ENCODE measurements at places on chromosomes 6 and 20.

DNA sequence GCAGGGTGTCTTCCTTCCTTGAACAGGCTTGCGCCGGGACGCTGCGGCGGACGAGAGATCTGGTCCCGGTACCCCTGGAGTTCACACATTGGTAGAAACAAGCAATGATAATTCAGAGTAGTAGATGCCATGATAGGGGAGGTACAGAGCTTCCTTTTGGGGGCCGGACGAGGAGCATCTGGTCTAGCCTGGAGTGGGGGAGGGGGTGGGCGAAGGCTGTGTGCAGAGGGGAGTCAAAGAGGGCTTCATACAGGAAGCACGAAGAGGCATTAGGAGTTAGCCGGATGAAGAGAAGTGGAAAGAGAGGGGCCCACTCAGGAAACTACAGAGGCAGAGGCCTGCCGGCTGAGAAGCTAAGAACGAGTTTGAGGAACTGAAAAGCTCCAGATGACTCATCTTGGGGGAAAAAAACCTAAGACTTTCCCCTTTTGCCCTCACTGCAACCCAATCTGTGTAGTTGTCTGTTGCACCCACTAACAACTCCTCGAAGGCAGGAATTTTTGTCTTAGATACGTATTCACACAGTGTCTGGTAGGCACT lies 611 bp downstream of the CNPY3 start:
- DNase-seq, result peak; percentile 72

DNA sequence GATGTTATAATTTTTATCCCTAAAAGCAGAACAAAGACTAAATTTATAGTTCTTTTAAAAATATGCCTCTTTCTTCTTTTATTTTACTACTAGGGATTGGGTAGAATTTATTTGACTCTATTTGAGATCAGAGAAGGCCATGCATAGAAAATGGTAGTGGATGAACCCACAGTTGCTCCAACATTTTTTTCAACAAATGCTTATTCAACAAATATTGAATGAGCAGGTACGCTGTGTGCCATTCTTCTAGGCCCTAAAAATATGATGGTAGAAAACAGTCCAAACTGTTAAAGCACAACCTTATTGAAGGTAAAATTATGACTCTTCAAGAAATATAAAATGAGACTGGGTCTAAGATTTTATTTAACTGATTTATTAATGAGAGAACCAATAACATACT lies 30.0 kb downstream of the OTOR start:
- no peak for DNase-seq

GRCh38 chr6:170296423-170296745 lies 5.5 kb upstream of the DLL1 start:
- DNase-seq, result no peak

GRCh38 chr20:32611286-32611685 lies 26.2 kb upstream of the NOL4L start:
- no peak for DNase-seq

GRCh38 chr20:35326021-35326739 lies 34.0 kb upstream of the FAM83C start:
- no peak for DNase-seq

DNA sequence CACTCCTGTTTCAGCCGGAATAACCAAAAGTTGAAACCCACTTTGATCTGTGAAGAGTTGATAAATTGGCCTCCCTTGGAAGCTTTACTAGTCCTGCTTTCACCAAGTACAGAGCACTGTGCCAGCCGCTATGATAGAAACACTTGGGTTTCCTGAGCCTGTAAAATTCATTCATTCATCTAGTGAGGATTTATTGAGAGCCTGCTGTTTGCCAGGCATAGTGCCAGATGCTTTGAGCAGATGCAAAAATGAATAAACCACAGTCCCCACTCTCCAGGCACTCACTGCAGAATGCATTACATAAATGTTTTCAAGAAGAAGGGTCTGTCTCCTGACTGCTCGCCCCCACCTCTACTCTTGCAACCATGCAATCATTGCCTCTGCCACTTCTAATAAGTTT lies 25.3 kb upstream of the TMEM217 start:
- DNase-seq, result no peak

DNA sequence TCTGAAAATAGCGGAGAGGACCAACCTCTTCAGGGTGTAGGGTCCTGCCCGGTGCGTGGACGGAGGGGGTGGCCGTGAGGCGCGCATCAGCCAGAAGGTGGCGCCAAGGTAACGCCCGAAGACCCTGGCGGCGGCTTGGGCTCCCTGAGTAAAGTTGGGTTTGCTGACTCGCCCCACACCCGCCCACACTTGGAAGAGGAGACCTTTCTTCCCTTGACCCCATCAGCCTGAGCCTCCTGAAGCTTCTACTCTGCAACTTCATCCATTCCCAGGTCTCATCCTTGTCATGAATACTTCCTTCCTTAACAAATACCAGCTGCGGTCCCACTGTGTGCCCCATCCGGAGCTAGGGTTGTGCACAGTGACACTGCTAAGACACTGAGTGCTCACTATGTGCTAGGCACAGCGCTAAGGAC lies 14.6 kb downstream of the CD40 start:
- DNase-seq, result peak; percentile 54

DNA sequence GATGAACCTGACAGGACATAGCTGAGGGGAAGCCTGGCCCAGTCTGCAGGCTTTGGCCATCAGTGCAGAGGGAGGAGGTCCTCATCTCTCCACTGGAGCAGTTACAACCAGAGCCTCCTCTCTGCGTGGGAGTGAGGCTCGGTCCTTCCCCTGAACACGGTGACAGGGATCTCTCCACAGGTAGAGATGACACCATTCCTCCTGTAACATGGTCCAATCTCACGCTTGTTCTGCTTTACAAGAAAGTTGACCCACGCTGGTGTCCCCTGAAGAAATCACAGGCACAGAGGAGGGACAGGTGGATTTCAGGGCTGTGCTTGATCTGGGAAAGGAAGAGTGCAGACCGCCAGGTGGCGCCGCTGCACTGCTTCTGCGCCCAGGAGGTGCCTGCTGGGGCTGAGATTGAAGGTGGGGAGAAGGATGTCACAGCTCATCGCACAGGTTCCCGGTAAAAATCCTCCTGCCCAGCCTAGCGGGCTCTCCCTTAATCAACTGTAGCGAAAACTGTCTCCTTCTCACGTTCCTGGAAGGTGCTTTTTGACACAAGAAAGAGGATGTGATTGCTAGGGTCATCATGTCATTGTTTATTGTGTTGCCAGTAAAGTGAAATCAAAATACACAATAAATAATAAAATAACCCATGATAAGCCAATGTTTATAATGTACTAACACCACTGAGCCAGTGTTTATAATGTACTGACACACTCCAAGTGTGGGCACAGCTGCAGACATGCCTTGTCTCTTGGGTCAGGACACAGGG lies 20.4 kb downstream of the HLA-G start:
- DNase-seq, result peak; percentile 81

DNA sequence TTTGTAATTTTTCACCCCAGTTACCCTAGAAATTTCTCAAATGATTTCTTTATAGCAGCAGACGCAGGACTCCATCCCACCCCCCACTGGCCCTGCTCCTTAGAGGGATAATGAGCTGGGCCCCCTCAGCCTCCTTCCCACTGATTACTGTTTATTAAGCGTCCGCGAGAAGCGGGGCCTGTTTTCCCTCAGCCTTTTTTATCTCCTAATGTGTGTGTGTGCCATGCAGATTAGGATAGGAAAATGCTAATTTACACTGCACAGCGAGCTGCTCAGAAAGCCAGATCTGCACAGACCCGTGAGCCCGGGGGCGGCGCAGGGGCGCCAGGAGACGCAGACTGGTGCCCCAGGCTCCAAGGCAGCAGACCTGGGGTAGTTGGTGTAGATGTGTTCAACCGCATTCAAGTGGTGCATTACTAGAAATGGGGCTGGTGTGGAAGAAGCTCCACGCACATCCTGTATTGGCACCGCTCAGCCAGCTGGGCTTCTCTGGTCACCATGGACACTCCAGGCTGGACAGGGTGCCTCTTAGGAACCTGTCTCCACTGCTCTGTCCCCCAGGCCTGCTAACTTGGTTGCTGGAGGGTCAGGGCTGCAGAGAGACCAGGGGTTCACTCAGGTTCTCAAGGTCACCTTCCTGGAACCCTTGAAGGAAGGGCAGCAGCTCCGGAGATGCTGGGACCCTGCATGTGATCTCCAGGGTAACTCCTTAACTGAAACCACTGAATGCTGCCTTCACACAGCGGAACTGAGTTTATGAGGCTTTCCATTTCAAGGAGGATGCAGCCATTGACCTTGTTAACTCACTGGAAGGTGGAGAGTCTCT lies 256.3 kb downstream of the ERMARD start:
- no peak for DNase-seq

DNA sequence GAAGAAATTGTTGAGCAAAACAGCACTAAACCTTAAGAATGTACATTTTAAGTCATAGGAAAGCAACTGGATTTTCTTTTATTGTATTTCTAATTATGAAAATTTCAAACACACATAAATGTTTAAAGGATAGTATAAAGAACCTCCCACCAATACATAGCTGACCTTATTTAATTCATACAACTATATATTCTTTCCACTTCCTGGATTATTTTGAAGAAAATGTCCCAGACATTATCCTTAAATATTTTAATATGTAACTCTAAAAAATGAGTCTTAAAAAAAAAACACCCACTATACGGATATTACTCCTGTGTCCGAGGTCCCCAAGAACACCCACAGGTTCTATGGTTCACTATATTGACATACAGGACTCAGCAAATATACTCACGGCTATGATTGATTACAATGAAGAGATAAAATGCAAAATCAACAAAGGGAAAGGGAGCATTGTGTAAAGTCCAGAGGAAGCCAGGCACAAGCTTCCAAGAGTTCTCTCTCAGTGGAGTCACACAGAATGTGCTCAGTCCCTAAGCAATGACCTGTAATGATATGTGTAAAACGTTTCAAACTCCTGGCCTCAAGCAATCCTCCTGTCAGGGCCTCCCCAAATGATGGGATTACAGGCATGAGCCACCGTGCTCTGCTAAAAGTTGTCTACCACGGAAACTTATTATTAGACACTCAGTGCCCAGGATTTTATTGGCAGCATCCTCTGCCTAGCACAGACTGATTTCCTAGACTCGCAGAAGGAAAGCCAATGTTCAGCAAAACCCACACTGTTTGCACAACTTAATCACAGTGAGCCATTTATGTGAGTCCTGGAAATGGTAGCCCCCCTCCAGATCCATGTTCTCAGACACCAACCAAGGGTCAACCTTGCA lies 23.2 kb downstream of the GLYATL3 start:
- no peak for DNase-seq

DNA sequence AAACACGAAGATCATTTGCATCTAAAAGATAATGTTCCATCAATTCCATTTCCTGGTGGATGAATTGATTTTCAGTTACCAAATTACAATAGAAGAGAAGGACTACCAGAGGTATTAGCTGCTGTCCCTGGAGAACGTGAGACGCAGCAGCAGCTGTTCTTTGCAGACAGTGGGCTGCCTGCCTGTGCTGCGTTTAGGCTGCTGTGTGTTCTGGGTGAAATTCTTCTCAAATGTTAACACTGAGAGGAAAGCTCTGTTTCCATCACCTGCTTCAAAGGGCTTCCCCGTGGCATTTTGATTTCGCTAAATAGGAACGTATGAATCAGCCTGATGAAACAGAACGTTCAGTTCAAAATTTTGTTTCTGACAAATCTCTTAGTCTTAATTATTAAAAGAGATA lies 362.2 kb downstream of the C6orf118 start:
- no peak for DNase-seq

- DNase-seq, result no peak
Measured at GRCh38 chr6:124432620-124433019, 529.6 kb upstream of the RNF217 start.

- DNase-seq, result no peak
Measured at GRCh38 chr6:30727920-30728553, 7.9 kb downstream of the TUBB start.

GRCh38 chr6:142886431-142887170 lies 58.4 kb downstream of the HIVEP2 start:
- no peak for DNase-seq

GRCh38 chr20:1874450-1875182 lies 20.6 kb upstream of the SIRPA start:
- peak; percentile 40 for DNase-seq

- DNase-seq, result no peak
Measured at GRCh38 chr20:9447182-9447581, 67.2 kb upstream of the LAMP5 start.

GRCh38 chr20:11429168-11429567 lies 488.5 kb upstream of the BTBD3 start:
- DNase-seq, result no peak

- no peak for DNase-seq
Measured at GRCh38 chr20:62294516-62294915, 8.3 kb upstream of the ADRM1 start.

DNA sequence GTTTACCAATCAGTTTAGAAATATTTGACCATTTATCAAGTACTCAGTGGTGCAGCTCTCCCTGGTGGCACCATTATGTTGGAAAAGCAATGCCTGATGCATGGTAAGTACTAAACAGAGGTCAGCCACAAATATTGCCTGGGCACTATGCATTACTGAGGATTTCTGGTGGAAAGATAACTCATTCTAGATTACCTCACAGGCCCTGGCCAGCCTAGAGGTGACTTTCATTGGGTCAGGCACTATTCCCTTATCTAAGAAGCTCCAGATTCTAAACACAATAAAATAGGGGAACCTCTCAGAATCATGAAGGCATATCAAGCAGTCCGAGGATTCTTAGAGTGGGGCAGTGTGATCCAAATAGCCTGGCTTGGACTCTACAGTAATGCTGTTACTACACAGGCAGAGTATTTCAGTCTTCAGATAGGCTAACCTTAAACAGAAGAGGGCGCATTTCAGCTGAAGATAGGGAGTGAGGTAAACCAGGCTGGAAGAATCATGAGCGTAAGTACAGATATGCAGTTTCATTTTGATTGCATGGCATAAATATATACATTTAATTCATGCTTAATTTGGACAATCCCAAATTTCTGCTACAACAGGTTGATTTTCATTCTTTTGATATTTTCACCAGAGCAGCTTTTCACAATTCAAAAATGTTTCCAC lies 12.1 kb downstream of the LGSN start:
- no peak for DNase-seq

DNA sequence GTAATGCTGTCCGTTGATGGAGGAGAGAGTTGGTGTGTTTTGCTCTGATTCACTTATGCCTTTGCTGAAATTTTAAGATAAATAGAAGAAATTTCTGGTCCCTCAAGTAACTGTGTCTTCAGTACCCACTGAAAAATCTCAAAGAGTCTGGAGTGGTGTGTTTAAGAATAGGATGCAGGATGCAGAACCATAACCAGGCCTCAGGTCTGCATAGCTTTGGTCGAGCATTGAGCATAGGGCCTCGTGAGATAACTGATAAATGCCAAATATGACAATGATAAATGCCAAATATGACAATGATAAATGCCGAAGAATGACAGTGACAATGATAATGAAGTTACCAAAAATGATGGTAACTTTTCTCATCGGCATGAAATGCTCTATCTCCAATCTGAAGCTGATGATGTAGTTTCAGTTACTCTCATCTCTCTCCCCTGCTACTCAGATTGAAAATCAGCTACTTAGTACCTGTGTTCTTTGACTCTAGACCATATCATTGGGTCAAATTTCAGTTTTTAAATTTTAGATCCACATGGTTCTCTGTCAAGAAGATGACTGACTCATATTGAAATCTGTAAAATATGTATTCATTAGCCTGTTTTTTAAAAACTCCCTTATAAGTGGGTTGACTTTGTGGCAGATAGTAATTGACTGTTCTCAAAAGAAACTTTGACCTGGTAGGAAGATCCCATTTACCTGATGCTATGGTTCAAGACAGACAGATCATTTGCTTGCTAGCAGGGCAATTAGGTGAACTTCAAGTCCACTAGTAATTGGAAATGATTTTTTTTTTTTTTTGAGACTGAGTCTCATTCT lies 96.6 kb downstream of the SLC16A10 start:
- DNase-seq, result no peak

GRCh38 chr20:23099791-23100719 lies 13.9 kb upstream of the CD93 start:
- DNase-seq, result no peak

GRCh38 chr20:57582432-57583288 lies 21.8 kb downstream of the PCK1 start:
- DNase-seq, result no peak
